Heart right ventricle (tissue), 16 donors: ENCODE measurements at places on chromosomes 4 and X. TPM values are rescaled to one million over a fixed set of nuclear protein-coding genes. Genes with fewer than 3 reads are reported as not detected.

Gene RIBC1
- total RNA-seq, result 0.52 TPM

Gene DUSP9
- not detected for total RNA-seq

Gene MXRA5
- 2.8 TPM for total RNA-seq

Gene PHF8
- total RNA-seq, result 10.3 TPM

DNA sequence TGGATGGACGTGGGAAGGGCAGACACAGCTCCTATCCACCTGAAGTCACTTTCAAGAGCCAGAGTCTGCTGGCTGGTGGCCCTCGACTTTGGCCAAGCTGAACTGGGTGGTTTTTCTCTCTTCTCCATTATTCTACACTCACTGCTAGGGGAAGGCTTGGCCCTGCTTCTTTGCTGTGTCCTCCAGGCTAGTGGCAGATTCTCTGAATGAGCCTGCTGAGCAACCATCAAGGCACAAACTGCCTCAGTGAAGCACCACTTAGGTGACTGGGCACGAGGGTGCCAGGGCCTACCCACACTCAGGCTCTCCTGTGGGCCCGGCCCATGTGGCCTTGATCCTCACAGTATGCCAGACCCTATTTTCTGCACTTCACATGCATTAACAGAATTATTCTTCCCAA, 92.0 kb downstream of the PJA1 start:
- peaks cover 11% of the 10 kb centered on the region for H3K4me1 ChIP-seq
- H3K27me3 ChIP-seq, result no peaks in the 10 kb centered on the region
- no peaks in the 10 kb centered on the region for H3K36me3 ChIP-seq

GRCh38 chr4:100278567-100278966, 88.3 kb upstream of the DDIT4L start:
- no peak overlapping the region for H3K4me3 ChIP-seq
- no peaks in the 10 kb centered on the region for H3K27me3 ChIP-seq
- DNase-seq, result no peak
- no peak overlapping the region for H3K27ac ChIP-seq

DNA sequence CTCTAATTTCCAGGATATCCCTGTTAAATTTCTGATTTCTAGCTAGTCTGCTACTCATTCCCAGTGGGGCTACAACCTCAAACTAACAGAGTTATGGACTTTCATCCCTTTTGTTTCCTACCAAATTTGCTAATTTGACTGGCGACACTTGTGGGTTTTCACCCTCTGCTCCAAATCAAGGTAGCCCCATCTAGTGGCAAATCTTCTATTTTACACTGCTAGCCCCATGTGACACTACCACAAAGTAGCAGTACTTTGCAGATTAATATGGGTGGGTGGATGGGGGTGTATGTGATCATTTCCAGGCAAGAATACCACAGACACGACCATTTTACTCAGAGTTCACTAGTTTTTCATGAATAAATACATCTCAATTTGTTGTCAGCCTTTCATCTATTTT, 150.3 kb downstream of the MSL3 start:
- H3K4me1 ChIP-seq, result no peaks in the 10 kb centered on the region
- H3K27me3 ChIP-seq, result no peaks in the 10 kb centered on the region
- DNase-seq, result no peak
- no peak overlapping the region for H3K27ac ChIP-seq
- no peaks in the 10 kb centered on the region for H3K36me3 ChIP-seq
- H3K4me3 ChIP-seq, result no peak overlapping the region

- H3K4me1 ChIP-seq, result no peaks in the 10 kb centered on the region
- H3K27me3 ChIP-seq, result no peaks in the 10 kb centered on the region
- DNase-seq, result no peak
- no peak overlapping the region for H3K4me3 ChIP-seq
Observed at GRCh38 chrX:71814123-71814912, 51.2 kb downstream of the CXorf49B start.

GRCh38 chrX:17737710-17737985, 355 bp downstream of the SCML1 start:
- H3K27ac ChIP-seq, result peak overlapping the region; percentile 85
- no peaks in the 10 kb centered on the region for H3K36me3 ChIP-seq
- H3K27me3 ChIP-seq, result peaks cover 56% of the 10 kb centered on the region
- H3K4me1 ChIP-seq, result no peaks in the 10 kb centered on the region
- H3K4me3 ChIP-seq, result peak overlapping the region; percentile 78
- no peak for DNase-seq

GRCh38 chrX:8345473-8345872, 119.2 kb upstream of the VCX3B start:
- no peak overlapping the region for H3K27ac ChIP-seq
- H3K4me1 ChIP-seq, result no peaks in the 10 kb centered on the region
- no peaks in the 10 kb centered on the region for H3K27me3 ChIP-seq
- DNase-seq, result no peak
- no peak overlapping the region for H3K4me3 ChIP-seq

GRCh38 chr4:169650227-169650936, 30.0 kb downstream of the CLCN3 start:
- peak overlapping the region; percentile 80 for H3K27ac ChIP-seq
- no peaks in the 10 kb centered on the region for H3K27me3 ChIP-seq
- no peak for DNase-seq
- H3K4me3 ChIP-seq, result peak overlapping the region; percentile 6

GRCh38 chr4:5843573-5844530, 49.0 kb downstream of the CRMP1 start:
- H3K36me3 ChIP-seq, result no peaks in the 10 kb centered on the region
- H3K4me3 ChIP-seq, result no peak overlapping the region
- H3K27me3 ChIP-seq, result peaks cover 4% of the 10 kb centered on the region
- no peak overlapping the region for H3K27ac ChIP-seq

DNA sequence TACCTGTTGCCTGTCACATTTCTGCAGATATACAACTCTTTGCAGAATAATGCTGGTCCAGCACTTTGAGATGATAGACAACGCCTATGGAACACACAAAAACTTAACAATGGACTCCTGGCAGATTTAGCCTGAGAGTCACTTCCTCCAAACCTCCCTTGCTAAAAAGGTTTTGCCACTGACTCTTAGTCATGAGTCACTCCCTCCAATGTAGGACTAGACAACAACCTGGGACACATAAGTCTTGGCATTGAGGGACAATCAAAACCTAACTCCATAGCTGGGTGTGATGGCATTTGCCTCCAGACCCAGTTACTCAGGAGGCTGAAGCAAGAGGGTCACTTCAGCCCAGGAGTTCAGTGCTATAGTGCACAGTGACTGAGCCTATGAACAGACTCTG, 22.0 kb upstream of the EIF4E start:
- H3K27ac ChIP-seq, result no peak overlapping the region
- H3K4me3 ChIP-seq, result no peak overlapping the region
- H3K27me3 ChIP-seq, result no peaks in the 10 kb centered on the region
- no peak for DNase-seq
- no peaks in the 10 kb centered on the region for H3K36me3 ChIP-seq
- H3K4me1 ChIP-seq, result no peaks in the 10 kb centered on the region

DNA sequence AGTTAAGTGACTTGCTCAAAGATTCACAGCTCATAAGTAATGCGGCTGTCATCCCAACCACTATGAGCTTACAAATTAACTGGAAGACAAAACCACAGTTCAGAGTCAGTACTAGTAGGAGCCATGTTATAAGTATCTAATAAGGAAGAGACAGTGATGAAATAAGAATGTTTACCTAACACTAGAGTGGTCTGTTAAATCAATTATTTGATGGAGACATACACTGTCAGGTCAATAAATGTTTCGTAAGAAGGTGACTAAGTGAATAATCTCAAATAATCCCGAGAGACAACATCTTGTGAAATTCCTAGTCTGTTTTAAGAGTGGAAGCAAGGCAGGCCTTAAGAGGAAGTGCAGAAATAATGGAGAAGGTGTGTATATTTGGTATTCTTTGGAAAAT, 25.8 kb upstream of the AMELX start:
- no peak overlapping the region for H3K27ac ChIP-seq
- no peaks in the 10 kb centered on the region for H3K4me1 ChIP-seq
- no peak overlapping the region for H3K4me3 ChIP-seq
- H3K27me3 ChIP-seq, result no peaks in the 10 kb centered on the region

DNA sequence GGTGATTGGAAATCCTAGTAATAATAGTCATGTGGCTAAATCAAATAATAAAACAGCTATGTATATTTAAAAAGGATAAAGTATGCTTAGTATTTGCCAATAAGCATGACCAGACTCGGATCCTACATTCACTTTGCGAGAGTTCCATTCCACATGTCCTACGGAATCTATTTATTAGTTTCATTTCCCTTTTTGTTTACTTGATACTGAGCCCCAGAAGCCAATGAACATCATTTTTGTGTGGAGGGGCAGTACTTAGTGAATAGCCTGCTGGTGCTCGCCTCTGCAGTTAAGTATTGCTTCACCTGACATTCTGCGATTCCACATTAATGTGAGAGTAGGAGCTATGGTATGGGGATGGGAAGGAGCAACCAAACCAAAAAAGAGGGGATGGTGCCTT, 58.5 kb upstream of the NAP1L5 start:
- peaks cover 25% of the 10 kb centered on the region for H3K4me1 ChIP-seq
- H3K27me3 ChIP-seq, result no peaks in the 10 kb centered on the region
- no peak overlapping the region for H3K4me3 ChIP-seq
- no peak overlapping the region for H3K27ac ChIP-seq

DNA sequence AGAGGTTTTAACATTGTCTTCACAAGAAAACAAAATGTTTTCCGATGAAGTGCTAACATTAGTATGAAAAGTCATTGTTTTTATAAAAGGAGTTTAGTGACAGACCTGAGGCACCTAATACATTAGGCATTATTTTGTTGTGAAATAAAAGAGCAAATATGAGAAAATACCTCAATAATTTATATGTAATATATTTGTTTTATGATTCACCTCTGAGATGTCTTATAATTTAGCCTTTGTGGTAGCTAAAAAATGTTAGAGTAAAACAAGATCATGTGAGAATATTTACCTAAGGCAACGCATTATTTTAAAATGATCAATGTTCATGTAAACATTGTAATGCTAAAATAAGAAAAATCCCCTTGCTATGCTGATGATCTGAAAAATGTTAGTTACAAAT, 100.9 kb upstream of the WDFY3 start:
- H3K4me1 ChIP-seq, result no peaks in the 10 kb centered on the region
- no peaks in the 10 kb centered on the region for H3K36me3 ChIP-seq
- DNase-seq, result no peak
- H3K27me3 ChIP-seq, result no peaks in the 10 kb centered on the region

- H3K36me3 ChIP-seq, result peaks cover 26% of the 10 kb centered on the region
- DNase-seq, result no peak
- no peak overlapping the region for H3K4me3 ChIP-seq
- no peaks in the 10 kb centered on the region for H3K27me3 ChIP-seq
- no peaks in the 10 kb centered on the region for H3K4me1 ChIP-seq
- H3K27ac ChIP-seq, result no peak overlapping the region
Observed at GRCh38 chr4:88477229-88477860, 20.4 kb downstream of the HERC5 start.

DNA sequence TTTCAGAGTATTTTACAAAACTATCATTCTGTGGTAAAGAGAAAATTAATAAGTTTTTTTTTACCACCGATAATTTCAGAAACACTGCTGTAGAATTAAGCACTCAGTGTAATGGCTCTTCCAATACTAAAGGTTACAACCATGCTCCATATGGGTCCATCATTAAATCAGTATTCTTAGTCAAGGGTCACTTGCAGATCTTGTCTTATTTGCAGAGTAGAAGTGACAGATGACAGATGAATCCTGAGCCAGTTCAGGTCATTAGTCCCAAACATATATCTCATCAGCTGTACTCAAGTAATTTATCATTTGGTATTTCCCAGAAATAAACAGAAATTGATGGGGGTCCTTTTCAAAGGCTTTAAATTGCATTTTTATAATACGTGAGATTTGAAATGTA, 182.9 kb downstream of the CFAP47 start:
- H3K4me3 ChIP-seq, result no peak overlapping the region
- DNase-seq, result no peak
- H3K36me3 ChIP-seq, result no peaks in the 10 kb centered on the region
- no peaks in the 10 kb centered on the region for H3K27me3 ChIP-seq

DNA sequence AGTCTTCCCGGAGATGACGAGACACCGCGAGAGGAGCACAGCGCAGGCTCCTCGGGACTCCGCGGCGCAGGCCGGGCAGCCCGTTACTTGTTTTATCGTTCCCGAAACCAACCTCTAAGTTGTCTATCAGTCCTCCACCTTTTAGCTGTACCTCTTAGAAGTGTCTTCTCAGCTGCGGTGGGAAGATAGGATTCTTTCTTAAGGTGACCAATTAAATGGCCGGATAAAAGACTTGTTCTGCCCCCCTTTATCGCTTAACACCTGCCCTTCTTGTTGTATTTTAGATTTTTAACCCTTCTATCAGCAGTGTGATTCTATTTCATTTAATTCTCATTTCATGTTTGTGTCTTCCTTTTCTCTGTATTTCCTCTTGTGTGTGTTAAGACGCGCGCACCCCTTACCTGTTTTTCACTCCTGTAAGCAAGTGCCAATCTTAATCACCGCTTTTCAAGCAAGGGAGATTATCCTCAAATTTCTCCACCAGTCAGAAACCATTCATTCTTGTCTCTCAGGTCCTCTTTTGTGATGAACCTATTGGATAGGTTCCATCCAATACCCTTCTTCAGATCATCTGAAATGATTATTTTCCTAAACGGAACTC, at the start of gene SLC9B2:
Gene SLC9B2, minus strand, starts transcription at position 15 of the 601 bp plus-strand sequence. CDS start 9,211 bp downstream, outside the sequence.
- peaks cover 27% of the 10 kb centered on the region for H3K36me3 ChIP-seq
- no peaks in the 10 kb centered on the region for H3K27me3 ChIP-seq
- no peak for DNase-seq
- peak within 1 kb of the TSS; percentile 70 for H3K4me3 ChIP-seq
- peak within 1 kb of the TSS; percentile 81 for H3K27ac ChIP-seq

GRCh38 chr4:119300101-119300978, 21.6 kb downstream of the FABP2 start:
- H3K4me1 ChIP-seq, result peaks cover 38% of the 10 kb centered on the region
- no peaks in the 10 kb centered on the region for H3K36me3 ChIP-seq
- peak overlapping the region; percentile 96 for H3K27ac ChIP-seq
- peak; percentile 96 for DNase-seq
- peak overlapping the region; percentile 49 for H3K4me3 ChIP-seq
- H3K27me3 ChIP-seq, result no peaks in the 10 kb centered on the region

DNA sequence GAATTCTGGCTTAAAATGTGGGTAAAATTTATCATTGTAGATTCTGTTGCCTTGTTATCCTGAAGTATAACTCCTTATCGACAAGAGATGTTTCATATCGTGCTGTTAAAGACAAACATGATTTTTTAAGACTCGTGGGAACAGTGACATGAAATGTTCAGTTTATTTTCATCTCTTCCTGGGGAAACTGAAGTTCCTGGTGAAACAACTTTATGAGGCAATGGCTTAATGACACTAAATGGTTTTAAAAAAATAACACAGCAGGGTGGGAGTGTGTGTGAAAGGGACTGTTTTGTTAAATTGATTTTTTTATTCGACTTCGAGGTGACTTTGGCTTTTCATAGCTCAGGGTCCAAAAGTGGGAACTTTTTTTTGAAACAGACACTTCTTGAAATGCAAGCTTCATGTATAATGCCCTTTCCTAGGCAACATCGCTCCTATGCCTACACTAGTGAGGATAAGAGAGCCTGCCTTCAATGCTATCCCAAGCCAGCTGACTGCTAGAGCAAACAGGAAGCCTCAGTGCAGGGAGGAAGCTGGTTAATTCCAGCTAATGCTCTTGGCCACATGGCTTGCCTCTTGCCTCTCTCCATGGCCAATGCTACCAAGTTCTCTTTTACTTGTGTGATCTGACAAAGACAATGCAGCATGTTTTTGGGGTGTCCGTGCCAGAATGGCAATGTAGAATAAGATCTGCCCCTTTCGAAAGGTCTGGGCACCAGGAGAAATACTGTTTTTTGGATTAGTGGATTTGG, 80.9 kb upstream of the PLAC1 start:
- peaks cover 6% of the 10 kb centered on the region for H3K4me1 ChIP-seq
- no peak overlapping the region for H3K4me3 ChIP-seq
- H3K27me3 ChIP-seq, result peaks cover 9% of the 10 kb centered on the region
- H3K27ac ChIP-seq, result no peak overlapping the region
